Lung microvascular endothelial cell (primary cell): ENCODE measurements at places on chromosomes 12 and 14. TPM values are rescaled to one million over a fixed set of nuclear protein-coding genes. Genes with fewer than 3 reads are reported as not detected.

The SLC5A8 gene
- under 0.01 TPM in 1 of 2 replicates, not detected in the other for total RNA-seq

The MAP4K5 gene
- 30.9 and 53.6 TPM in 2 replicates for total RNA-seq

The FOXN4 gene
- not detected in 2 replicates for total RNA-seq

The MGP gene
- 26.2 and 154 TPM in 2 replicates for total RNA-seq

The ERG28 gene
- total RNA-seq: 5.0 TPM in 2 replicates

The SRSF9 gene
- total RNA-seq: 220 and 239 TPM in 2 replicates

The PTGR2 gene
- 1.3 and 1.8 TPM in 2 replicates for total RNA-seq

The MAP3K9 gene
- total RNA-seq: under 0.01 TPM in 2 replicates

The ADIPOR2 gene
- 29.0 and 31.0 TPM in 2 replicates for total RNA-seq

The PRR4 gene
- total RNA-seq: 0.22 and 0.40 TPM in 2 replicates

The MANSC1 gene
- 5.0 and 5.4 TPM in 2 replicates for total RNA-seq

The CERS5 gene
- total RNA-seq: 28.8 and 33.9 TPM in 2 replicates

The LGR5 gene
- not detected in 2 replicates for total RNA-seq

The LMBR1L gene
- total RNA-seq: 68.9 and 76.4 TPM in 2 replicates

The GZMB gene
- not detected in 2 replicates for total RNA-seq

The DPF3 gene
- 0.99 and 1.3 TPM in 2 replicates for total RNA-seq

The MORN3 gene
- total RNA-seq: under 0.01 and 0.44 TPM in 2 replicates

The ANO2 gene
- total RNA-seq: 14.4 and 84.1 TPM in 2 replicates

The ADAM21 gene
- total RNA-seq: under 0.01 TPM in 2 replicates

The TAS2R13 gene
- total RNA-seq: 0.20 and 0.44 TPM in 2 replicates

The PLBD1 gene
- total RNA-seq: 0.22 and 0.40 TPM in 2 replicates

The INSM2 gene
- not detected in 2 replicates for total RNA-seq

The GSKIP gene
- 22.6 and 26.6 TPM in 2 replicates for total RNA-seq

The RSRC2 gene
- 19.6 and 28.0 TPM in 2 replicates for total RNA-seq

The FGFR1OP2 gene
- total RNA-seq: 40.8 and 102 TPM in 2 replicates
